Stimulated activated CD8-positive, alpha-beta memory T cell treated with anti-CD3 and anti-CD28 coated beads, Interleukin-15, amount 100 ng/mL, for 24 hours (primary cell): ENCODE measurements at places on chromosomes 7 and 10.

DNA sequence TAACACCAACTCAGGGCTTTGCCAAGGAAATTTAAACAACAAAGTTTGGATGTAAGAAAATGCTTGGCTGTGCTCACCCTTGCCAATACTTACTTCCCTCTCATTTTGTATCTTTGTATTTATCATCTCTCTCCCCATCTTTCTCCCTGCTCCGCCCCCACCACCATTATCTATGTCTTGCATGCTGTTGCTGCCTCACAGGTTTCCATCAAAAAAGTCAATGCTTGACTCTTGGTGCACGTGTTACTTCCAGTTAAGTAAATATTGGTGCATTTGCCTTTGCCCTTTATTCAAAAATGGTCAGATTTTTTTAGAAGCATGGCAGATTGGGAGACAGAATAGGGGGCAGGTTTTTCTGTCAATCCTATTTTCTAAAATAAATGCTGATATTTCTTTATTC, 626.0 kb downstream of the ACTR3B start:
- DNase-seq = no peak

DNA sequence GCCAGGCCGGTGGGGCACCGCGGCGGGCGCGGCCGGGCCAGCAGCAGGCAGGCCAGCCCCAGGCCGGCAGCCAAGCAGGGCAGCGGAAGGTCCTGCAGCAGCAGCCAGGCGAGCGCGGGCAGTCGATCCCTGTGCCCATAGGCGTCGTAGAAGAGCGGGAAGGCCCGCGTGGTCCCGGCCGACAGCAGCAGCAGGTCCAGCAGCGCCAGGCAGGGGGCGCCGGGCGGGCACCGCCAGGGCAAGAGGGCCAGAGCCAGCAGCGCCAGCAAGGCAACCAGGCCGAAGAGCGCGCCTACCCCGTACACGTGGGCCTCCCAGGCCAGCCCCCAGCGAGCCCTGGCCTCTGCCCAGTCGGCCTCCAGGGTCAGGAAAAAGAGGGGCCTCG, 8.4 kb upstream of the RBM28 start:
- no peak for DNase-seq

- DNase-seq = no peak
These were observed 2.1 kb upstream of the MSMB start for GRCh38 chr10:46048152-46048551.

DNA sequence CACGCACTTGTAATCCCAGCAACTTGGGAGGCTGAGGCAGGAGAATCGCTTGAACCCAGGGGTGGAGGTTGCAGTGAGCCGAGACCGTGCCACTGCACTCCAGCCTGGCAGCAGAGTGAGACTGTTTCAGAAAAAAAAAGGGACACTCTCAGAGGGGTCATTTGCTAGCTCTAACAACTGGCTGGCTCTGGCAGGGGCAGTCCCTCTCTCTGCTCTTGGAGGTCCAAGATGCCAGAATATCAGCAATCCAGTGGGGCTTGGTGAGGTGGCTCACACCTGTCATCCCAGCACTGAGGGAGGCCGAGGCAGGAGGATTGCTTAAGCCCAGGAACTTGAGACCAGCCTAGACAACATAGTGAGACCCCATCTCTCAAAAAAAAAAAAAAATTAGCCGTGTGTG, 2.5 kb upstream of the PILRA start:
- no peak for DNase-seq

DNA sequence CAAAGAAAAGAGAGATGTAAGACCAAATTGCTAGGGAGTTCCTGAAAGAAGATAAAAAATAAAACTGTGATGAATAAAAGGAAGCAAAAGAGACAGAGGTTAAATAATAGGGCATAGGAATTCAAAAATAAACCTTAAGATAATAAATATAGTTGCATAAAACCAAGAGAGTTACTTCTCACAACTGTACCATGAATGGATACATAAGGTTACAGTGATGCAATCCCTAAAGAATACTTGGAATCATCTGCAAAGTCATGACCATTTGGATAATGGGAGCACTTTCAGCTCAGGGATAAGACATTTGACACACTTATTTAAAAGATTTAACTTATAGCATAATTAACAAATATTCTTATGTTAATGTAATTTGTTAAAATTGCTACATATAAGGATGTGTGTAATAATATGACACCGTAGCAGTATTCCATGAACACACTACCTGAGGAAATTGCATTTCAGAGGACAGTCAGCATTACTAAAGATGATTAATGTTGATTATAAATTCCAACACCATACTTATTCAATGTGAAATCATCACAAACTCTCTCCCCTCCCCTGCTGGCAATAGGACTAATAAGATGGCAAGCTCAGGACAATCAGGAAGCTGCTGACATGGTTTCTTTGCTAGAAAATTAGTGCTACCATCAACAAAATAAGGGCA, 202.1 kb upstream of the AKR1E2 start:
- DNase-seq = no peak
